ENCODE measurements at places on chromosomes 12 and 14.

DNA sequence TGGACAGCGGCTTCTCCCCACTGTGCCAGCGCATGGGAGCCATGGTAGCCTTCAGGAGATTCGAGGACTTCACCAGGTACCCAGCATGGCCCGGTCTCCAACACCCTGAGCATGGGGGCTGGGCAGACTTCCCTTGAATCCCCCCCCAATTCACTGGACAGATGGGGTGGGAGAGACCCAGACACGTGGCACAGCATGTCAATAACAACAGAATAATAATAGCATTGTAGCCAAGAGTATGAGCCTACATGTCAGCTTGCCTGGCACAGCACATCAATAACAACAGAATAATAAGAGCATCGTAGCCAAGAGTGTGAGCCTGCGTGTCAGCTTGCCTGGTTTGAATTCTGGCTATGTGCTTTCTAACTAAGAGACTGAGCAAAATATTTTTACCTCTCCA lies 76.4 kb downstream of the FOXN4 start:
- no peak for DNase-seq

DNA sequence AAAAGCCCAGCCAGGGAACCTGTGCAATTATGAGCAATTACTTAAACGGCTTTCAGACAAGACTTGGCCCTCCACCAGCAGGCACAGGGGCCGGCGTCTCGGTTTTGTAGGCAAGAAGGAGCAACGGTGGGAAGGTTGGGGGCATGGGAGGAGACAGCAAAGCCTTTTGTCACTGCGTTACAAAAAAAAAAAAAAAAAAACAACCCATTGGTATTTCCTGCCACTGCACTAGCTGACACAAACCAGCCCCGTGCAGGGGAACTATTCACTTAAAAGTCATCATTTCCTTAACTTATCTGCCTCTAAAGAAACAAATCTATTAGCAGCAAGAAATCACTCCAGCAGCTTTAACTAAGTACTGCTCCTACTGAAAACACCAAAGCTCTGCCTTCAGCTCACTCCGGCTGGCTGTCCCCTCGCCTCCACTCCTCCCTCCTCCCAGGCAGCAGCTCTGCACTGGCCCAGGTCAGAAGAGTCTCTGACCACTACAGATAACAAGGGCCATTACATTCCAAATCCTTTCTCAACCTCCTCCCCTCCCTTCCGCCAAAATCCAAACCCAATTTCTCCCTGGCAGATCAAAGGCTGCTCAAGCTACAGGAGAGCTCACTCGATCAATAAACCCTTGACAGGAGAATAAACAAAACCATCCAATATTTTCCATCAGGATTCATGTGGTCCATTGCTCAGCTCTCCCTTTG lies 105.2 kb upstream of the CDKN3 start:
- no peak for DNase-seq

DNA sequence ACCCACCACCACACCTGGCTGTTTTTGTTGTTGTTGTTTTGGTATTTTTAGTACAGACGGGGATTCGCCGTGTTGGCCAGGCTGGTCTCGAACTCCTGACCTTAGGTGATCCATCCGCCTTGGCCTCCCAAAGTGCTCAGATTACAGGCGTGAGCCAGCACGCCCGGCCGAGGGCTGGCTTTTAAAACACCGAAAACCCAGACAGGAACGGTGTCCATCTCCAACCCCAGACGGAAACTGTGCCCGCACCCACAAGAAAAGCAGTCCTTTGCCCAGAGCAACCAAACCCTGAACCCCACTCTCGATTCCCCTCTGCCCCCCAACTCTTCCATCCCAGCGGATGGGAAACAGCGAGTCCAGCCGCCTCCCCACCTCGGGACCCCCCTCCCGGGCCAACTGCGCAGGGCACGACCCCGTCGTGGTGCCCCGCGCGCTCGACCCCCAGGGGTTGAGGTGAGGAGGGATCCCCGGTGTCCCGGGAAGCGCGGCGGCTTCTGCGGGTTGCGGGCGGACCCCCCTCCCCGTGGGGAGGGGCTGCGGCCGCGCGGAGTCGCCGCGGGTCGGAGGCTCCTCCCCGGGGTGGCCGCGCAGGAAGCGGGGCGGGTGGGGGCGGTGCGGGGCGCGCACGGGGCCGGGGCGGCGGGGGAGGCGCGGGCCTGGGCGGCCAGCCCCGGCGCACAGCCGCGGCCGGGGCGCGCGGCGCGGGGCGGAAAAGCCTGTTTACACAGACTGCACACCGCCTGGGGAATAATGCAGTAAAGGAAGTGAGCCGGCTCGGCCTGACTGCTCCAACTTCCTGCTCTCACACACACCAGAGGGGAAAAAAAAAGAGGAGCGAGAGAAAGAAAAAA lies at the start of gene ELK3:
TSS of gene ELK3 (plus strand) at position 651 of the 851 bp plus-strand sequence.
- DNase-seq = no peak

DNA sequence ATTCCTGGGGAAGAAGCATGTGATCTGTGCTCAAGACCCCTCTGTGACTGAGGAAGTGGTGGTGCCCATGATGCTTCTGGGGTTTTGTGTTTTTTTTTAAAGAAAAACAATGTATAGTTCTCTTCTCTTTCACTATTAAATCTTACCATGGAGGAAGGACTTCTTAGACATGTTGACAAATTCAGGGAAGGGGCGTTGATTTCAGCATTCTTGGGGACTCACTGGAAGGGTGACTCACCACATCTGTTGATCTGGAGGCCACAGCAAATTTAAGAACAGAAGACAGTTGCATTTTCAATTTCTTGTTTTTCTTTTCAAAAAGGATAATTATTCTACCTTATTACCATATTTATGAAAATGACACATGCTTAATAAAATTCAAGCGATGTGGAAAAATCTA lies 152.9 kb upstream of the RTL1 start:
- DNase-seq = no peak

GRCh38 chr14:74620497-74620921 lies 8.5 kb upstream of the LTBP2 start:
- no peak for DNase-seq

DNA sequence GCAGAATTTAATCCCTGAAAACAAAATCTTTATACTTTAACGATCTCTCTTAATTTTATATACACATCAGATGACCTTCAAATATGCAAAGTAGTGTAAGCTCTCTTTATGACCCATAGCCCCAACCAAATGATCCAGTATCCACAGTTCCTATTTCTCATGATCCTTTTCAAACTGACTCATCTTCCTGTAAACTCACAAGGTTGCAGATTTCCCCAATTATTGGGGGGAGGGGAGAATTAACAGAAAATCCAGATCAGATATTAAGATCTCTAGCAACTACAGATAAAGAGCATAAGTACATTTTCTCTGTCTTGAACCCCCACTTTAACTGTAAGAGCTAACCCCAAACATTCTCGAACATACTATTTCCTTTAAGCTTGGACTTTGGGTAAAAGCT lies 12.5 kb downstream of the GNS start:
- no peak for DNase-seq

DNA sequence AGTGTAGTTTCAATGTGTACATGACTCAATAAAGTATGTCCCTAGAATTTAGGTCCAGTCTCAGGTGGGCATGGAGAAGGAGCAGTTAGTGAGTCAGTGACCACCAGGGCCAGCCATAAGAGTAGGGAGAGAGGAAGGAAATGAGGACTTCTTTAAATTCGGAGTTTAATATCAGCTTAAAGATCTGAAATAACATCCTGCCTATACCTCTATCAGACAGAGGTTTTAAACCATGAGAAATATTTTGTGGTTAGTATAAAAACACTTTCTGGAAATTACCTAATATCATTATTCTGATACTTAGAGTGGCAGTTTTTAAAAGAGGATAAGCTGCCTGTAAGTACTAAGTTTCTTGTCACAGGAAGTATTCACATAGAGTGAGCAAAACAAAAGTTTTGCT lies 61.7 kb upstream of the ST8SIA1 start:
- no peak for DNase-seq

DNA sequence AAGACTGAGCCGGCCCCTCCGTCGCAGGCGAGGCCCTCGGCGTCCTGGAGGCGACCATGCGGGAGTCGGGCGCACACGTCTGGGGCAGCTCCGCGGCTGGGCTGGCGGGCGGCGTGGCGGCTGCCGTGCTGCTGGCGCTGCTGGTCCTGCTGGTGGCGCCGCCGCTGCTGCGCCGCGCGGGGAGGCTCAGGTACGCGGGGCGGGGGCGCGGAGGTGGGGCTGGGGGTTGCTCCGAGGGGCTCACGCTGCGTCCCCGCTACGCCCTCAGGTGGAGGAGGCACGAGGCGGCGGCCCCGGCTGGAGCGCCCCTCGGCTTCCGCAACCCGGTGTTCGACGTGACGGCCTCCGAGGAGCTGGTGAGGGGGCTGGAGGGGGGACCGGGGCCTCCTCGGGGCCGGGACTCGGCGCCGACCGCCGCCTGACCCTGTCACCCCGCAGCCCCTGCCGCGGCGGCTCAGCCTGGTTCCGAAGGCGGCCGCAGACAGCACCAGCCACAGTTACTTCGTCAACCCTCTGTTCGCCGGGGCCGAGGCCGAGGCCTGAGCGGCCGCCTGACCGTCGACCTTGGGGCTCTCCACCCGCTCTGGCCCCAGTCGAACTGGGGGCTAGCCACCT lies 7.8 kb downstream of the AMN start:
- no peak for DNase-seq

DNA sequence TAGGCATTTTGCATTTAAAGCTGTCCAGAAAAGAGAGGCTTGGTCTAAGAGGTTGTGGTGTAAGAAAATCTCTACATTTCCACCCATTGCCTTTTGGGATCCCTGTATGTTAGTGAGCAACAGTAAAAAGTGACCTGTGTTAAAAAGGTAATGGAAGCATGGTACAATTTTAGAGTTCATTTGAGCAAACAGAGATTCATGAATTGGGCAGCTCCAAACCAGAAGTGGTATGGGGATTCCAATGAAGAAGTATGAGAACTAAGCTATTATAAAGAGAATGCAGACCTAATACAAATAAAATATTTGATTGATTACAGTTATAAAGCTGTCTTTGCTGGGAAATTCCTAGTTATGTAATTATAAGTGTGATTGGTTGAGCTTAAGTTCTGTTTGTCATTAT lies 907.0 kb downstream of the DIO2 start:
- no peak for DNase-seq

DNA sequence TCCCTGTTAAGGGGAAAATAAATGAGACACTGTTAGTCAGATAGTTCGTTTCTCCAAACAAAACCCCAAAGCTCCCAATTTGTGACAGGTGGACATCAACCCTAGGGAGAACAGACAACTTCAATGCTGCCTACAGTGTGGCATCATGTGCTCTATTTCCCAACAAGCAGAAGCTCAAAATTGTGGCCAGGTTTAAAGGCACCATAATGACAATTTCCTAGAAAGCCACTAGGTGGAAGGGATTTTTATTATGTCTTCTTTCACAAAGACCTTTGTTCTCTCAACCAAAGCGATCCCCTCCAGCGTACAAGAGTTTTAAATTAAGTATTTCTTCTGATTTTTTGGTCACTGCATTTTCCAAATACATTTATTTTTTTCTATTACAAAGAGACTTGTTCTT lies 88.0 kb upstream of the MBIP start:
- no peak for DNase-seq

- DNase-seq = no peak
Observed at GRCh38 chr14:68364792-68365192, 428.1 kb downstream of the ZFP36L1 start.

GRCh38 chr12:113049976-113050742 lies 6.4 kb upstream of the DTX1 start:
- no peak for DNase-seq

GRCh38 chr14:60622210-60622916 lies 26.9 kb downstream of the SIX1 start:
- no peak for DNase-seq

- no peak for DNase-seq
Observed at GRCh38 chr14:65637780-65638179, 225.2 kb downstream of the FUT8 start.

DNA sequence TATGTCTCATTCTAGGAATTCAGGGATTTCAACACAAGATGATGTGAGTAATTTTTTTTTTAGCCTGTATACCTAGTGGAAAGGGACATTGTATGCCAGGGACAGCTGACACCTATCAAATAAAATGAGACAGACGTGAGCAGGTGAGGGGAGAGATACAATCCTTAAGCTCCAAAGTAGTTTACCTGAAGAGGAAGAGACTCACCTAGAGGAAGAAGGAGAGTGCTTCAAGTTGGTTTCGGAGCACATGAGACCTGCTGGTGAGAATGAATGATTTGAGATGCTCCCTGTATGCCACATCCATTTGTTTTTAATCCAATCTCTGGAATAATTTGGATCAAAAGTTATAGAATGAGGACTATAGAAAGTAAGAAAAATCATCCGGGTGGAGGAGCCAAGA lies 915.4 kb upstream of the FBXO33 start:
- no peak for DNase-seq

DNA sequence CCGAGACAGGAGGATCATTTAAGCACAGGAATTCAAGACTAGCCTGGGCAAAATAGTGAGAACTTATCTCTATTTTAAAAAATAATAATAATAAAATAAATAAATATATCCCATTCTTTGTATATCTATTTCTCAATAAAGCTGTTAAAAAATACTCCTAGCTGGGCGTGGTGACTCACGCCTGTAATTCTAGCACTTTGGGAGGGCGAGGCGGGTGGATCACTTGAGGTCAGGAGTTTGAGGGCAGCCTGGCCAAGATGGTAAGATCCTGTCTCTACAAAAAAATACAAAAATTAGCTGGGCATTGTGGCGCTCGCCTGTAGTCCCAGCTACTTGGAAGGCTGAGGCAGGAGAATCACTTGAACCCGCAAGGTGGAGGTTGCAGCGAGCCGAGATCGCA lies 75.7 kb upstream of the TBX3 start:
- no peak for DNase-seq

GRCh38 chr12:59583003-59583712 lies 12.7 kb upstream of the SLC16A7 start:
- DNase-seq = no peak

DNA sequence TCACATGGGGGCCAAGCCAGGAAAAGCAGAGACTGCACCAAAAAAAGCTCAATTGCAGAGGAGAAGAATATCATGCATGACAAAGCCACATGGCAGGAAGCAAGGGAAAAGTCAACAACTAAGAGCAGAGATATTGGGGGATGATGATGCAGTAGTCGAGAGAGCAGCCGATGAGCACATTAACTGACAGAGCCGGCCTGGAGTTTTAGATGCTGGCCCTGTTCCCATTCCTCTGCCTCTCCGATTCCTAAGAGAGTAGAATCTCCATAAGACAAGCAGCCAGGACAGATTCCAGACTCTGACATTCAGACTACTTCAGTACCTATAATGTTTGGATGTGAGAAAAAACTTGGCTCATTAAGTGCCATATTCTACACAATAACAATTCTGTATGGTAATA lies 155.9 kb downstream of the KCNH5 start:
- DNase-seq = no peak

- DNase-seq = no peak
Observed at GRCh38 chr12:116370004-116370404, 92.5 kb upstream of the MED13L start.

Measured in activated CD4-positive, CD25-positive, alpha-beta regulatory T cell (primary cell).